ENCODE measurements at places on chromosomes 3 and 15.

- no peak for DNase-seq
Measured at GRCh38 chr15:66484539-66485112, 12.9 kb downstream of the SNAPC5 start.

DNA sequence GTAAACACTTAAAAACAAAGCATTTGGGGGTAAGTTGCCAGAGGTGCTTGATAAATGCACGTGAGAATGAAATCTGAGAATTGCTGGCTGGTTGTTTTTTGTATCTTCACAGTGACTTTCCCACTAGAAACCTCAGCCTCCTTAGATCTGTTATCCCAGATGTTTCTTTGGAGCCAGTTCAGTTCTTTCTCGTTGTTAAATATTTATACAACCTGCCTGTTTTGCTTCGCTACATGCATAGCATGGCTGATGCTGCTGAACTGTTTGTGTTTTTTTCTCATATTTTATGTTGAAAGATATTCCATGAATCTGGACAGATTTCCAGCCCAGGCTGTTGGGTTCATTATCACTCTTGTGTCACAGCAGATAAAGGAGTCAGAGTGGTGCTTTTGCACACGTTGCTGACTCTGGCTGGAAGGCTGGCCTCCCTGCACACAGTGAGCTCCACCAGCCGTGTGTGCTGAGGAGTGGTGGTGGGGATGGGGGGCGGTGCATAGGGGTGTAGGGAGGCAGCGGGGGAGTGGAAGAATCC is 80.2 kb downstream of the ARNT2 start:
- no peak for DNase-seq

DNA sequence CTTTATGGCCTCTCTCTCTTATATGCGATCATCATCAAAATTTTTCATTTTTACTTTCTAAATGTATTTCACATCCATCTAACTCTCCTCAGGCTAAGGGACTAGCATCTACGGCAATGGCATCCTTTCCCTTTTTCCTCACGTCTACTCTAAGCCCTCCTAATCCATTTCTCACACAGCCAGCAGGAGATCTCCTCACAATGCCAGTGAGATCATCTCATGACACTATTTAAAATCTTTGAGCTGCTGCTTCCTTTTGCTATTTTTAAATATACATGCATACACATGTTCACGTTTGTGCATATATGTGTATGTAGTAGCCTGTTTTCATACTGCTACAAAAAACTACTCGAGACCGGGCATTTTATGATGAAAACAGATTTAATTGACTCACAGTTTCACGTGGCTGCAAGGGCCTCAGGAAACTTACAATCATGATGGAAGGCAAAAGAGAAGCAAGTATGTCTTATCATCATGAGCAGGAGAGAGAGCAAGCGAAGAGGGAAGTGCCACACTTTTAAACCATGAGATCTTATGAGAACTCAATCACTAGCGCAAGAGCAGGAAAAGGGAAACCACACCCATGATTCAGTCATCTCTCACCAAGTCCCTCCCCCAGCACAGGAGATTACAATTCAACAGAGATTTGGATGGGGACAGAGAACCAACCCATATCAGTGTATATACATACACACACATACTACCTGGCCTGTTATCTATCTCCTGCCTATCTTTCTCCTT is 599.2 kb upstream of the ROBO1 start:
- no peak for DNase-seq

- DNase-seq: no peak
Measured at GRCh38 chr15:31332681-31333071, 6.0 kb downstream of the KLF13 start.

DNA sequence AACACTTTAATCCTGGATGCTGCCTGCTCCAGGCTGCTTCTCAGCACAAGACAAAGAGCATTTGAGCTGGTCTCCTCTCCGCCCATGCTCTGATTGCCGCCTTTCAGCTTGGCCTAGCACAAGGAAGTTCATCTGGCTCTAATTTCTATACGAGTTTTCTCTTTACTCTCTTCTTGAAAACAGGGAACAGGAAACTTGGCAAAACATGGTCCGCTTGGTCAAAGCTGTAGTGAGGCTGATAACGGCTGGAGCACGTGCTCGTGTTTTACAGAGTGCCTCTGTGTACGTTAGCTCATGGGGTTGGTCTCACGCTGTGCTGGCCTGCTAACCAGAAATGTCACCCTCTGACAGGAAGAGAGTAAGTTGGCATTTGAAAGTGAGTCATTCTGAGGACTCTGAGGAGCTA is 19.2 kb downstream of the RARRES1 start:
- no peak for DNase-seq

DNA sequence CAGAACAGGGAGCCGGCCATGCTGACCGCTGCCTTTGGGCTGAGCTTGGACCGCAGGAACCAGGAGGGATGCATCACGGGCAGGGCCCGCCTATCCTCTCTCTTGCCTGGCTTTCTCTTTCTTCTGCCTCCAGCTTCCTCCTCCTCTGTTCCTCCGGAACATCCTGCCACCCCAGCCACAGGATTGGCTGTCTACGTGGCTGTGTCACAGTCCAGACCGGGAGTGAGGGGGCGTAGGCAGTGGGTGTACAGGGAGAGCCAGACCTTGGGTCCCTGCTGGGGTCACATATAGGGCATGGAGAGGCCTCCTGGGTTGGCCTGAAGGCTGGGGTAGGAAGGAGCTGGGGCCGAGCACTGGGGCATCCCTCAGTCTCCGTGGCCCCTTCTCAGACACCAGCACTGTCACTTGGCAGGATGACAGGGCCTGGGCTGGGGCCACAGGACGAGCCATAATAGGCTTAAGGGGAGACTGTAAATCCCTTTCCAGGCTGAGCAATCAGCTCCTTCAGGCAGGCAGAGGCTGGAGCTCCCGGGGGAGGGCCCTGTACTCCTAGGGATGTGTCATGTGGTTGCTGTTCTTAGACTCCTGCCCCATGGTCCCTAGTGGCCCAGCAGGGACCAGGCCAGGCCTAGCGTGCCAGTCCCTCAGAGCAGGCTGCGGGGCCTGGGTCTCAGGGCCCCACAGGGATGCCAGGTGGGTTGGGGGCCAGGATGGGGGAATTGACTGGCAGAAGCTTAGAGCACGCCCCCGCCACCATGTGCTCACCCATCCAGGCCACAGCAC is 25.4 kb downstream of the LINGO1 start:
- DNase-seq: no peak

- no peak for DNase-seq
Measured at GRCh38 chr15:90641581-90642463, 75.3 kb upstream of the BLM start.

DNA sequence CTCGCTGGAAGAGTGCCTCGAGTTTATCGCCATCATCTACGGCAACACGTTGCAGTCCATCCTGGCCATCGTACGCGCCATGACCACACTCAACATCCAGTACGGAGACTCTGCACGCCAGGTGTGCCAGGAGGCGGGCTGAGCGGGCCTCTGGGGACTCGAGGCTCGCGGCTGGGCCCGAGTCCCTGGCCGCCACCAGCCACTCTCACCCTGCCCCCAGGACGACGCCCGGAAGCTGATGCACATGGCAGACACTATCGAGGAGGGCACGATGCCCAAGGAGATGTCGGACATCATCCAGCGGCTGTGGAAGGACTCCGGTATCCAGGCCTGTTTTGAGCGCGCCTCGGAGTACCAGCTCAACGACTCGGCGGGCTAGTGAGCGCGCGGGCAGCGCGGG is 1.9 kb downstream of the GNAT1 start:
- no peak for DNase-seq

DNA sequence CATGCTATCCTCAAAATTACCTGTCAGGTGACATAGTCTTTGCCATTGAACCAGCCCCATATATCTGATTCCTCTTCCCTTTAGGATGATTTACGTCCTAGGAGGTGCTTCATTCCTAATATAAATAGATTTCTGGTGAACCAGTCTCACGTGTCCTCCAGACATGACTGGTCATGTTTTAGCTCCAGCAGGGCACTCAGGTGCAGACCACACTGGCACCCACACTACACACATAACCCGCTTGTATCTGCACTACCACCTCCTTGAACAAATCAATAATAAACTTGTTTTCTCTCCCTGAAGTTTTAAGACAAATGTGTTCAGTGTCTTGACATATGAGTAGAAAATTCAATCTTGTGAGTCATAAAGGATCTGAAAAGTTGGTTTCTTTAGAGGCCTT is 155.5 kb downstream of the GOLIM4 start:
- DNase-seq: no peak

GRCh38 chr3:196192036-196192523 is 19.1 kb downstream of the ZDHHC19 start:
- DNase-seq: peak; percentile 70

GRCh38 chr3:150703299-150703755 is 393 bp downstream of the ERICH6 start:
- DNase-seq: peak; percentile 56

Data from CD4-positive, alpha-beta T cell treated with Interleukin-4 for 4 hours (primary cell).